ENCODE measurements at places on chromosomes 6 and 20. TPM values are rescaled to one million over a fixed set of nuclear protein-coding genes. Genes with fewer than 3 reads are reported as not detected.

Gene GPLD1
- 0.93 TPM for total RNA-seq

Gene GJA10
- not detected for total RNA-seq

Gene CPXM1
- not detected for total RNA-seq

Gene VIP
- total RNA-seq = not detected

Gene ARHGAP40
- total RNA-seq = not detected

Gene FERMT1
- total RNA-seq = 16.7 TPM

Gene TCF15
- not detected for total RNA-seq

Gene BMP2
- total RNA-seq = 0.64 TPM

Gene SAMD5
- total RNA-seq = 0.58 TPM

Gene PARD6B
- total RNA-seq = 2.2 TPM

Gene BCAS1
- total RNA-seq = 0.42 TPM

Gene TP53TG5
- not detected for total RNA-seq

Gene EPPIN
- total RNA-seq = not detected

Gene E2F3
- total RNA-seq = 13.3 TPM

Gene LZTS3
- 5.2 TPM for total RNA-seq

Gene TTI1
- total RNA-seq = 21.6 TPM

Gene IL17A
- not detected for total RNA-seq

Gene SLC17A2
- total RNA-seq = not detected

Gene TOP1
- total RNA-seq = 111 TPM

Gene ENPP4
- 0.24 TPM for total RNA-seq

Gene KCNK5
- 1.1 TPM for total RNA-seq

Gene GPX5
- not detected for total RNA-seq

Gene MYT1
- 0.08 TPM for total RNA-seq

Gene PTCHD4
- not detected for total RNA-seq

Gene VSX1
- total RNA-seq = 1.0 TPM

Gene RNF39
- total RNA-seq = not detected

Gene MTFR2
- total RNA-seq = 11.9 TPM

Data from A549 treated with ZK216348 at 1 μM for 4 hours (cell line).